ENCODE measurements at places on chromosomes 1 and 21. TPM values are rescaled to one million over a fixed set of nuclear protein-coding genes. Genes with fewer than 3 reads are reported as not detected.

Gene PKLR
- not detected for total RNA-seq

Gene LINGO4
- 4.2 TPM for total RNA-seq

Gene WNT4
- 1.1 TPM for total RNA-seq

Gene CNST
- 62.7 TPM for total RNA-seq

Gene PDZK1IP1
- 1.8 TPM for total RNA-seq

Gene TNFSF4
- total RNA-seq, result 0.25 TPM

Gene DPYD
- total RNA-seq, result 4.6 TPM

DNA sequence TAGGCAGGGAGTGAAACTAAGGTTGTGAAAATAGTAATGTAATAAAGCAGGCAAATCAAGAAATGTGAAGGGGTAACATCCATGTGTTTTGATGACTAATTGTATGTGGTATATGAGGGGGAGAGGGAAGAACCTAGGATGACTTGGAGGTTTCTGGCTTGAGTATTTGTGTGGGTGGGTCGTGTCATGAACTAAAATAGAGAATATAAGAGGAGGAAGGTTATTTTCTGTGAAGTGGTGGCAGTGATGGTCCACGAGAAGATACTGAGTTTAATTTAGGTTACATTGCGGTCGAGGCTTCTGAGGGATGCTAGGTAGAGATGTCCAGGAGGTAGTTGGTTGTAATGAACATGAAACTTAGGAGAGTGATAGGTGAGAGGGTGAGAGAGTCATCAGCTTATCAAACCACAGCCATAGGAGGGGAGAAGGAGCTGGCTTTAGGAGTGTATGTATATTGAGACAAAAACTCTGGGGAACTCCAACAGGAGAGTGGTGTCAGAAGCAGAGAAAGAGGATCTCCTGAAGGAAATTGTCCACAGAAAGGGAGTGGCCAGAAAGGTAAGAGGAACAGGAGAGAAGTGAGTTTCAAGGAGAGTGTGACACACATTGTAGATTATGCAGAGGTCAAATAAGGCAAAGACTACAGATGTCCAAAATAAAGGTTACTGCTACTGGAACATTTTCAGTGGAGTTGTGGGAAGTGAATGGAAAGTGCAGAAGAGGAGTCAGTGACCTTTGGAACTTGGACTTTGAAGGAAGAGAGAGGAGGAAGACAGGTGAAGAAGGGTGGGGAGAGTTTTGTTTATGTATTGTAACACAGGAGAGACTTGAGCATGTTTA lies 89.0 kb upstream of the MACF1 start:
- no peak overlapping the region for H3K27ac ChIP-seq
- no peaks in the 10 kb centered on the region for H3K27me3 ChIP-seq
- no peak overlapping the region for H3K4me3 ChIP-seq
- DNase-seq, result no peak
- H3K4me1 ChIP-seq, result peaks cover 59% of the 10 kb centered on the region
- no peaks in the 10 kb centered on the region for H3K36me3 ChIP-seq

- no peaks in the 10 kb centered on the region for H3K36me3 ChIP-seq
- H3K4me3 ChIP-seq, result no peak overlapping the region
- H3K27ac ChIP-seq, result no peak overlapping the region
- no peaks in the 10 kb centered on the region for H3K27me3 ChIP-seq
- no peak for DNase-seq
- no peaks in the 10 kb centered on the region for H3K4me1 ChIP-seq
Observed at GRCh38 chr1:55685560-55685959, 470.4 kb upstream of the USP24 start.

- no peaks in the 10 kb centered on the region for H3K36me3 ChIP-seq
- no peak overlapping the region for H3K27ac ChIP-seq
- no peak overlapping the region for H3K4me3 ChIP-seq
- H3K27me3 ChIP-seq, result no peaks in the 10 kb centered on the region
Observed at GRCh38 chr1:168410464-168410863, 129.8 kb downstream of the TBX19 start.

DNA sequence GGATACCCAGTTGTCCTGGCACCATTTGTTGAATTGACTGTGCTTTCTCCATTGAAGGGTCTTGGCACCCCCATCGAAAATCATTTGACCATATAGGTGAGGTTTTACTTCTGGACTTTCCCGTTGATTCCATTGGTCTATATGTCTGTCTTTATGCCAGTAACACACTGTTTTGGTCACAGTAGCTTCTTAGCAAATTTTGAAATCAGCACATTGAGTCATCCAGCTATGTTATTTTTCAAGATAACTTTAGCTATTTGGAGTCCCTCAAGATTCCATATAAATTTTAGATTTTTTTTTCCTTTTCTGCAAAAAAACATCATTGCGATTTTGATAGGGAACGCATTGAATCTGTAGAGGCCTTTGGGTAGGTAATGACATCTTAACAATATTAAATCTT lies 235.6 kb downstream of the SMYD3 start:
- H3K4me3 ChIP-seq, result no peak overlapping the region
- no peaks in the 10 kb centered on the region for H3K36me3 ChIP-seq
- H3K27me3 ChIP-seq, result no peaks in the 10 kb centered on the region

GRCh38 chr1:69433073-69433472 lies 134.6 kb upstream of the LRRC7 start:
- H3K27me3 ChIP-seq, result no peaks in the 10 kb centered on the region
- no peak overlapping the region for H3K27ac ChIP-seq
- H3K4me3 ChIP-seq, result no peak overlapping the region
- H3K36me3 ChIP-seq, result no peaks in the 10 kb centered on the region

DNA sequence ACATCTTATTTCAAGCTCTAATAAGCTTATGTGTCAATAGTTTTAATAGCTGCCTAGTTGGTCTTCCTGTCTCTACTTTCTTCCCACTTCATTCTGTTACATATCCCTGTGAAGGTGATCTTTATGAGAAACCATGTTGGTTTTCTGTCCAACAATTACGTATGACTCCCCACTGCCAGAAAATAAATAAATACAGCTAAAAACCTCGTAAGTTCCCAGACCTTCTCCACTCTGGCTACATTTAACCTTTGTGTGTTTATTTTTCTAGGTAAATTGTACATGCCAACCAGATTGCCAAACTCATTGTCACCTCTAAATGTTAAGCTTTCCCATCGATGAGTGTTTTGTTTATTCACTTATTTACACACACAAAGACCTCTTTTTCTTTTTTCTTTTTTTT lies 147.2 kb downstream of the CRB1 start:
- H3K36me3 ChIP-seq, result no peaks in the 10 kb centered on the region
- H3K27ac ChIP-seq, result no peak overlapping the region
- no peak for DNase-seq

DNA sequence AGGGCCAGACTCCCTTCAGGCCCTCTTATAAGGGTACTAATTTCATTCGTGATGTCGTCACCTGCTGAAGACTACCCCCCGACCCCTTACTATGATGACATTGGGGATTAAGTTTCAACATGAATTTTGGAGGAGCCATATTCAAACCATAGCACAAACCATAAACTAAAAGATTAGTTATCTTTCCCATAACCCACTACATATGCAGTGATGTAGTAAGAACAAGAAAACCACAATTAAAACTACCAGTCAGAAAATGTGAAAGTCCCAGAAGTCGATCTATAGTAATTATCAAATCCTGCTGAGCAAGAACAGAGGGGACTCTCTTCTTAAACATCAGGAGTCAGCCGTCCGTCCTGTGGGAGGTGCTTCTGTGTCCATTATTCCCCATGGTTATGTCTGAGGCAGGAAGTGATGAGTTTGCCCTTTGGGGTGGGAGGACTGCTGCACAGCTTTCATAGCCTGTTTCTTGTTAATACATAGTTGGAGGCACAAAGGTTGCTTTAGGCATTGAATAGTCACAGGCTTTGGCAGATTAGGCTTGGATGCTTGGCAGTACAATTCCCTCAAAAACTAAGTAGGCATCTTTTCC lies 35.9 kb upstream of the PTGFRN start:
- H3K4me3 ChIP-seq, result no peak overlapping the region
- no peaks in the 10 kb centered on the region for H3K27me3 ChIP-seq

GRCh38 chr1:163395790-163396189 lies 74.0 kb downstream of the NUF2 start:
- H3K36me3 ChIP-seq, result no peaks in the 10 kb centered on the region
- no peaks in the 10 kb centered on the region for H3K27me3 ChIP-seq
- no peaks in the 10 kb centered on the region for H3K4me1 ChIP-seq
- no peak overlapping the region for H3K4me3 ChIP-seq
- no peak overlapping the region for H3K27ac ChIP-seq

DNA sequence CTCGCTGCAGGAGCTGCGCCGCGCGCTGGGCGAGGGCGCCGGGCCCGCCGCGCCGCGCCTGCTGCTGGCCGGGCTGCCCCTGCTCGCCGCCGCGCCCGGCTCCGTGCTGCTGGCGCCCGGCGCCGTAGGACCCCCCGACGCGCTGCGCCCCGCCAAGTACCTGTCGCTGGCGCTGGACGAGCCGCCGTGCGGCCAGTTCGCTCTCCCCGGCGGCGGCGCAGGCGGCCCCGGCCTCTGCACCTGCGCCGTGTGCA lies 730 bp downstream of the OLIG1 start:
- peaks cover 70% of the 10 kb centered on the region for H3K27me3 ChIP-seq
- no peaks in the 10 kb centered on the region for H3K36me3 ChIP-seq
- H3K4me1 ChIP-seq, result peaks cover 10% of the 10 kb centered on the region
- H3K27ac ChIP-seq, result no peak overlapping the region

- no peaks in the 10 kb centered on the region for H3K27me3 ChIP-seq
- no peak overlapping the region for H3K4me3 ChIP-seq
- no peak overlapping the region for H3K27ac ChIP-seq
Observed at GRCh38 chr1:79363430-79363829, 356.9 kb upstream of the ADGRL4 start.

DNA sequence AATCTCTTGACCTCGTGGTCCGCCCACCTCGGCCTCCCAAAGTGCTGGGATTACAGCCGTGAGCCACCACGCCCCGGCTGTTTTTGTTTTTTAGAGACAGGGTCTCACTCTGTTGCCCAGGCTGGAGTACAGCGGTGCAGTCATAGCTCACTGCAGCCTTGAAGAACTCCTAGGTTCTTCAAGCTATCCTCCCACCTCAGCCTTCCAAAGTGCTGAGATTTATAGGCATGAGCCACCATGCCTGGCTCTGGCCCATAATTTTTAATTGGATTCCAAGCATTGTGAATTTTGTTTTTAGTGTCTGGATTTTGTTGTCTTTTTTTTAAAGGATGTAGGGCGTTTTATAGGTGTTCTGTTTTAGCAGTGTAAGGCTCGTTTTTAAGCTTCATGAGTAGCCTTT lies 28.6 kb upstream of the TXLNA start:
- peaks cover 7% of the 10 kb centered on the region for H3K36me3 ChIP-seq
- H3K4me3 ChIP-seq, result no peak overlapping the region
- DNase-seq, result no peak
- H3K27ac ChIP-seq, result no peak overlapping the region
- no peaks in the 10 kb centered on the region for H3K27me3 ChIP-seq

DNA sequence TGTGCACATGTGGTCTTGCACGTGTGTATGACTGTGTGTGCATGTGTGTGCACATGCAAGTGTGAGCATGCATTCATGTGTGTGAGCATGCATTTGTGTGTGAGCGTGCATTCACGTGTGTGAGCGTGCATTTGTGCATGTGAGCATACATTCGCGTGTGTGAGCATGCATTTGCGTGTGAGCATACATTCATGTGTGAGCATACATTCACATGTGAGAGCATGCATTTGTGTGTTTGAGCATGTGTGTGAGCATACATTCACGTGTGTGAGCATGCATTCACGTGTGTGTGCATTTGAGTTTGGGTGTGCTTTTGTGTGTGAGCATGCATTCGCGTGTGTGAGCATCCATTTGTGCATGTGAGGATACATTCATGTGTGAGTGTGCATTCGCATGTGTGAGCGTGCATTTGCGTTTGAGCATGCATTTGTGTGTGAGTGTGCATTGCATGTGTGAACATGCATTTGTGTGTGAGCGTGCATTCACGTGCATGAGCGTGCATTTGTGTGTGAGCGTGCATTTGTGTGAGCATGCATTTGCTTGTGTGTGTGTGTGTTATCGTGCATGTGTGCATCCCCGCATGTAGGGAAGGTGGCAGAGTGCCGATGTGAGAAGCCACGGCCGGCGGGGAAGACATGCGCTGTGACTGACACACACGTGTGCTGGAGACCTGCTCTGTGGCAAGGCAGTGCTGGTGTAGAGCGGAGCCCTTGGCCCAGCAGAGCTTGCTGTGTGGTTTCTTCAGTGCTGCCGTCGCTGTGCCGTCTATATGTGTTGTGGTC lies 18.2 kb downstream of the ITGB2 start:
- no peaks in the 10 kb centered on the region for H3K4me1 ChIP-seq
- H3K4me3 ChIP-seq, result no peak overlapping the region
- no peak for DNase-seq
- H3K36me3 ChIP-seq, result no peaks in the 10 kb centered on the region
- H3K27me3 ChIP-seq, result peaks cover 3% of the 10 kb centered on the region

GRCh38 chr1:161549652-161550051 lies at the start of gene FCGR3A:
Gene FCGR3A, minus strand, starts transcription at chr1:161549818. Its CDS starts 82 bp downstream, at chr1:161549736.
- no peak within 1 kb of the TSS for H3K4me3 ChIP-seq
- no peak for DNase-seq
- H3K27ac ChIP-seq, result no peak within 1 kb of the TSS
- H3K4me1 ChIP-seq, result no peaks in the 10 kb centered on the region
- no peaks in the 10 kb centered on the region for H3K27me3 ChIP-seq

- H3K4me3 ChIP-seq, result no peak overlapping the region
- DNase-seq, result no peak
- peaks cover 18% of the 10 kb centered on the region for H3K4me1 ChIP-seq
- no peaks in the 10 kb centered on the region for H3K27me3 ChIP-seq
- no peaks in the 10 kb centered on the region for H3K36me3 ChIP-seq
- peak overlapping the region; percentile 66 for H3K27ac ChIP-seq
Observed at GRCh38 chr21:41929248-41929647, 24.6 kb downstream of the C2CD2 start.

- H3K27ac ChIP-seq, result no peak overlapping the region
- no peaks in the 10 kb centered on the region for H3K4me1 ChIP-seq
- H3K36me3 ChIP-seq, result no peaks in the 10 kb centered on the region
- no peaks in the 10 kb centered on the region for H3K27me3 ChIP-seq
- no peak overlapping the region for H3K4me3 ChIP-seq
Observed at GRCh38 chr1:192610112-192610889, 25.6 kb upstream of the RGS13 start.

DNA sequence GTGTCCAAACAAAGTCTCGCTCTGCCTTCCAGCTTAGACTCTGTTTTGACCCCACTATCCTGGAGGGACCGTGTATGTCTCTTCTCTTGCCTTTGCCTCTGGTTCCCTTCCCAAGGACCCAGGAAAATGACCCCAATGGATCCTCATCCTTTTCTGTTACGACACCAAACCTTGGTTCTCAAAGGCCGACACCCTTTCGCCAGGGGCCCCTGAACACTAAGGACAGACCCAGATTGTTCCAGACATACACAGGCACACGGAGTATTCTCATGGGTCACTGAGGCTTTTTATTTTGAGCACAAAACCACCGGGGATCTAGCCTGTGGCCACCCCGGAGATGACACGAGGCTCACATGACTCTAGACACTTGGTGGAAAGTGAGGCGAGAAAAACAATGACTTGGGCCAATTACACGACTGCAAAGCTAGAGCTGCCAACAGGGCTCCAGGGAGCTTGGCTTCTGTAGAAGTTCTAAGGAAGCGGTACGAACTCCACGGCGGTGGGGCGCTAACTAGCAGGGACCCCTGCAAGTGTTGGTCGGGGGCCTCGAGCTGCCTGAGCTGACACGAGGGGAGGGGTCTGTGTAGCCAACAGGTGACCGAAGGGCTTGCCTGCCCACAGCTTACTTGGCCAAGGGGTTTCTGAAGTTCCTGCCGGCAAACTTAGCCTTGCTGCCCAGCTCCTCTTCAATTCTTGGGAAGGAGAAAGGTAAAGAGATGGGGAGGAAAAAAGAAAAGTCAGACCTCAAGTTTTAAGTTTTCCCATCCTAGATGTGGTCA lies 17.6 kb downstream of the ENO1 start:
- H3K27me3 ChIP-seq, result no peaks in the 10 kb centered on the region
- no peak for DNase-seq
- H3K4me3 ChIP-seq, result no peak overlapping the region
